ENCODE measurements at places on chromosomes 7 and 10.
A peak's percentile ranks its signal among the peaks of the same experiment; 100 is the strongest.

- DNase-seq, result no peak
Measured at GRCh38 chr7:127704211-127704610, 52.2 kb downstream of the SND1 start.

DNA sequence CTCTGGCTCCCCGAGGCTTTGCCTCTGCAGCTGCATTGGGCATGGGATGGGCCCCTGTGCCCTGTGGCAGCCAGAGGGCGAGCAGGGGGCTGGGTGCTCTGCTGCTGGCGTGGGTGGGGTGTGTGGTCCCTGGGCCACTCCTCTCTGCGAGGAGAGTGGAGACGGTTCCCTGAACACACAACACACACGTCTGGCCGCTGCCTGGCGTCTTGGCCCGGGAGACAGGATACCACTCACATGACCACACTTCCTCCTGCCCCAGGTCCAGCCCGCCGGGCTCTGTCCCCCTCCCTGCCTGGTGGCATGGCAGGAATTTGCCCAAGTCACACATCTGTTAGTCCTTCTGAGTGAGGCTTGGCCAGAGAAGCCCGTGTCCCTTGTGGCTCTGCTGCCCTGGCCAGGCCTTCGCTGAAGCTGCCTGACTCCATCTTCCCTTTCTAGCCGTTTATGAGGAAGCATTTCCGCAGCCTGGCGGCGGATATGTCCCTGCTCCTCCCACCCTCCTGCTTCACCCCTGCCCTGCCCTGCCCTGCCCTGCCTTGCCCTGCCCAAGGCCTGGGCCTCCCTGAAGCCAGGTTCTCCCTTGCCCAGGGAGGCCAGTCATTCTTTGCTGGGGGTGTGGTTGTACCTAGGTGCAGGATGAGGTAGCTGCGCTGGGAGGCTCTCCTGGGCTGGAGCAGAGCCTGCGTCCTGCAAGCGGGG, 3.0 kb downstream of the BRI3 start:
- DNase-seq, result no peak

- DNase-seq, result peak; percentile 52
Measured at GRCh38 chr10:74081192-74081803, 69.3 kb downstream of the AP3M1 start.

GRCh38 chr10:118271671-118272070, 70.5 kb downstream of the FAM204A start:
- DNase-seq, result no peak

GRCh38 chr7:158176561-158177173, 411.0 kb downstream of the PTPRN2 start:
- DNase-seq, result no peak

DNA sequence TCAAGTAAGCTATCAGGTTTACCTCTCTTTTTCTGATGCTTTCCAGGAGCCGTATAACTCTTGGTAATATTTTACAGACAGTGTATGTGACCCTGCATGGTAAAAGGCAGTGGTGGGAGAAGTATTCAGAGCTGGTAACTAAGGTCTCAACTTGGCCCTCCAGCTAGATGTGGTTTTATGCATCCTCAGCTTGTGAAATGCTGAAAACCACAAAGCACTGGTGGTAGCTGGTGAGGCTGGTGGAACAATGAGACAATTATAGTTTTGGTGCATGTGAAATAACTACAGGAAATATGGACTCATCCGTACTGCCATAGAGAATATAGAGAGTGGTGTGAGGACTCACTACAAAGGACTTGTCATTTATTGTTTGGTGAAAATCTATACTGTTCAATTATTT, 383.0 kb upstream of the PCDH15 start:
- DNase-seq, result no peak

- DNase-seq, result peak; percentile 84
Measured at GRCh38 chr7:139035586-139036353, at the start of gene ZC3HAV1L. Gene ZC3HAV1L, minus strand, starts transcription at chr7:139036042. Its CDS starts 25 bp downstream, at chr7:139036017.

DNA sequence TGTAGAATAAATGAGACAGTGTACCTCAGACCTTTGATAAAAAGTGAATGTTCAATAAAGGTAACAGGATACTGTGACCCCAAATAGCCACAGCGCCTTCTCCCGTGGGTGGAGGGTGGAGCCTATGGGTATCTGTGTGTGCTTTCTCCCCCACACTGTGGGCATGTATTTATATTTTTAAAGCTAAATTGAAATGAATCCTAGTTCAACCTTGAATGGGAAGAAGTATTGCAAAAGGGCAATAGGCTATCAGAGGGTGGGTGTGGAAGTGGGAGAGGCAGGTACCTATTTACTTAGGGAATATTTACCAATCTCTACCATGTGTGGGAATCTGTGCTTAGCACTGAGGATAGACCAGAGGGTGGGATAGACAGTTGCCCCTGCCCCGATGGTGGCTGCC, 68.9 kb downstream of the PFKFB3 start:
- DNase-seq, result peak; percentile 21

- no peak for DNase-seq
Measured at GRCh38 chr7:92944633-92945032, 108.3 kb upstream of the CDK6 start.

All from stimulated activated CD4-positive, alpha-beta T cell treated with anti-CD3 and anti-CD28 coated beads, Interleukin-15, amount 100 ng/mL, for 24 hours (primary cell).